ENCODE measurements at places on chromosomes 11 and 22.

GRCh38 chr22:47369020-47369419, 606.6 kb downstream of the TBC1D22A start:
- DNase-seq = no peak

DNA sequence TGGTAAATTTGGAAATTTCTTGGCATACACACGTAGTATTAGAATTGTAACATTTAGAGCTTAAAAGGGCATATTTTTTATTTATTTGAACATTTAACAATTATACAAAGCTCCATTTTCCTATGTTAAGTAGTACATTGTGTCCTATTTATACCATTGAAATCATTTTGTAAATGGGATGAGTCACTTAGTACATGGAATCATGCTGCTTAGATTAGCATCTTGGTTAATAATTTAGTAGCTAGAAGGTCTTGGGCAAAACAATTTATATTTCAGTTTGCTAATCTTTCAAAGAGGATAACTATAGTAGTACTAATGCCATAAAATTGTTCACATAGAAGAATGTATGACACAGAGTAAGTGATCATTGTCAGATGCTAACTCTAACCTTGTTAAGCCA, 450.1 kb upstream of the LUZP2 start:
- no peak for DNase-seq

DNA sequence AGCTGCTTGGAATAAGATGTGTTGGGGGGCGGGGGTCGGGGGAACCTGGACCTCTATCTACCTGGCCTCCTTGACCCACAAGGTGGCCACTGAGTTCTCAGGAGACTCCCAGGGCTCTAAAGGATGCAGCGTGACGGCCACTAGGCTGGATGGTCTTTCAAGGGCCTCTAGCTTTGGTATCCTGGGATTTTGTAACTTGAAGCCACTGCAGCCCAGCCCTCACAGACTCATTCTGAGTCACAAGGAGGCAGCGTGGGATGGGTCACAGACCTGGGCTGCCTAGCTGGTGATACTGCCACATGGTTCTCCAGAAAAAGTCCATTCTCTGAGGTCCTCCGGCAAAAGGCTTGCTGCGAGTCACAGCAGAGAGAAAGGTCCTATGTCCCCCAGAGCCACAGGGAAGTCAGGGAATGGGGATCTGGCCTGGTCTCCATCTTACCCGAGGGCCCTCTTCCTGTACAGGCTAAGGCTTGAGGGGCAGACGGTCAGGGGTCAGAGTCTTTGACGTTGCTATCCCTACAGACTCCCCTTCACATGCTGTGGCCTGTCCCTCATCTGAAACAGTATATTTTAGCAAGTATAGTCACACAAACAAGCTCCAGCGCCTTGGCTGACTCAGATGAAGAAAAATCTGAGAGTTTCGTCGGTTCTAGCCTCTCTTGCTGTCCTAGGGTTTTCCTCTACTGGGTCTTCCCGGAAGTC, 52.4 kb downstream of the KCNC1 start:
- no peak for DNase-seq

DNA sequence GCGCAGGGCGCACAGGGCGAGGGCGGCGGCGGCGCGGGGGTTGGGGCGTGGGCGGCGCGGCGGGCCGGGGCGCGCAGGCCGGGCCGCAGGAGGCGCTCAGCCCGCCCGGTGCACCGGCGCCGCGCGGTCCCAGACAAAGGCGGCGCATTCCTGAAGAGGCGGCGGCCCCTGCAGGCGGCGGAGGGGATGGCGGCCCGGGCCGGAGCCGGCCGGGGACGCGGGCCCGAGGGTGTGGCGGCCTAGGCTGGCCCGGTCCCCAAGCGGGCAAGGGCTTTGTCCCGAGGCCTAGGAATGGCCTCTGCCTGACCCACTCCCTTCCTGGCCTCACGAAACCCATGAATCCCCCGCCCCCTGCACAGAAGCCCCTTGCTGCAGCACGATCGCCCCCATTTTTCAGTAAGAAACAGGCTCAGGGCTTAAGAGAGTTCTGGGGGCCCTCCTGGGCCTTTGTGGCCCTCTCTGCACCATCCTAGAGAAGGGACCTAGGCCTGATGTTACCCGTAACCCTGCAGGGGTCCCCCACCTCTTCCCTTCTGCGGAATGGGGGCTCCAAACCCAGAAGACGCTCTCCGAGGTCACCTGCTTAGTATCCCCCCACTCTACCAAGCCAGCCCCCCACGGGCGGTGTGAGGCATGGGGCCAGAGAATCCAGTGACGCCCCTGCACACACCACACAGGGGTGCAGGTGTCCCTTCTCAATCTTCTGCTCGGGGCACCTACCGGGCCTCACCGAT, at the start of gene RTN4R:
TSS of gene RTN4R (minus strand) at position 40 of the 734 bp plus-strand sequence. CDS start 226 bp downstream, outside the sequence.
- DNase-seq = no peak

DNA sequence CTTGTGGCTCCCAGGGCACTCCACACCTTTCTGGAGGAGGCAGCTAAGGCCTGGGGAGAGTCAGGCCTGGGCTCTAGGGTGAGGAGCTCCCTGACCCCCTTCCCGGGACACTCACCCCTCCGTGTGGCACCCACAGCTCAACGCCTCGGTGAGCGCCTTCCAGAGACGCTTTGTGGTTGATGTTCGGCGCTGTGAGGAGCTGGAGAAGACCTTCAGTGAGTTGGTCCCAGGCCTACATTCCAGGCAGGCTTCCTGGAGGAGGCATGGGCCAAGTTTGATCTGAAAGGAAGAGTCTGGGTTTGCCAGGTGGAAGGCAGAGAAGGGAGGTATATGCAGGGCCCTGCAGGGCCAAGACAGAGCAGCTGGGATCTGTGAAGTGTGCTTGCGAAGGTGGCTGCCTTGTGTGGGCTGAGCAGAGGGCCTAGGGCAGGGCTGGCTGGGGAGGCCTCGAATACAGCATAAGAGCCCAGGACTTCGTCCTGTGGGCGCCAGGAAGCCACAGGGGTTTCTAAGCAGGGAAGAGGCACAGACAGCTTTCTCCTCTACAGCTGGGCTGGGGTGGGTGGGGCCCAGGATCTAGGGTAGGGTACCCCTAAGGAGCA, 2.9 kb downstream of the TCIRG1 start:
- no peak for DNase-seq

Measured in esophagus squamous epithelium (tissue), 5 donors.